ENCODE measurements at places on chromosomes 16 and 17. TPM values are rescaled to one million over a fixed set of nuclear protein-coding genes. Genes with fewer than 3 reads are reported as not detected.
A peak's percentile ranks its signal among the peaks of the same experiment; 100 is the strongest.

GRCh38 chr17:62162898-62163297 lies 97.8 kb upstream of the MED13 start:
- no peak for DNase-seq

DNA sequence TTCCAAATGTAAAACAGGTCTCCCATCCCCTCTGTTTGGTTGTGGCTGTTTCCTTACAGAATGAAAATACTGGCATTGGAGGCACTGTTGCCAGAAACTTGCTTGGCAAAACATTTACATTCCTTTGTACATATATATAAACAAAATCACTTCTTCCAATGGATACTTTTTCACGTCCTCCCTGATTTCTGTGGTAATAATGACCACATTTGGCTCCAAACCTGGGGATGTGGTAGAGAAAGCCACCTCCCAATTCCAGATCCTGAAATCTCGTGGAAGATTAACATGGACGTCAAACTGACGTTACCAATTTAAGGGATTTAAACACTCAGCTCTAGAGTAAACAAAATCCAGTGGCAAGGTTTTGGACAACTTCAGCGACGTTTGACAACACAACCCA lies 370.8 kb upstream of the ZFHX3 start:
- no peak for DNase-seq

Gene AGRP
- total RNA-seq: not detected

- no peak for DNase-seq
Observed at GRCh38 chr16:59039066-59039720, 305.1 kb upstream of the GOT2 start.

Gene TBC1D3B
- total RNA-seq: 9.1 TPM

GRCh38 chr17:49984776-49985175 lies 10.2 kb downstream of the DLX3 start:
- DNase-seq: no peak

Gene TMEM238L
- total RNA-seq: not detected

GRCh38 chr17:83058266-83058798 lies 21.1 kb upstream of the METRNL start:
- DNase-seq: no peak

Gene NOG
- total RNA-seq: not detected

Gene VTN
- total RNA-seq: 0.31 TPM

Gene PIK3R5
- total RNA-seq: 33.6 TPM

GRCh38 chr17:64036198-64036922 lies 15.9 kb upstream of the ICAM2 start:
- no peak for DNase-seq

DNA sequence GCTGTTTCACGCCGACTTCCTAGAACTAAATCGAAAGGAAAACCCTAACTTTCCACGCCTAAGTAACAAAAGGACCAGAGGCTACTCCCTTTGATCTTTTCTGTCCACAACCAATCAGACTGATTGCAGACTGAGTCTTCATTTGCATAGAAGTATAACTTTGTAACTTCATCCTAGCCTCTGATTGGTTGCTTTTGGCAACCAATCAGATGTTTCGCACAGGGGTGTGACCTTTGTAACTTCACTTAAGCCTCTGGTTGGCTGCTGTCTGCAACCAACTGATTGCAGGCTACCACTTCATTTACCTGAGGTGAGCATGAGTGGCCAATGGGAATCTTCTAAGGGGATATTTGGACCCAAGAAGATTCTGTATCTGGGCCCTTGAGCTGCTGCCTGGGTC lies 17.4 kb upstream of the ICAM2 start:
- no peak for DNase-seq

Gene SLC9A5
- 5.1 TPM for total RNA-seq

Gene C16orf74
- 0.17 TPM for total RNA-seq

DNA sequence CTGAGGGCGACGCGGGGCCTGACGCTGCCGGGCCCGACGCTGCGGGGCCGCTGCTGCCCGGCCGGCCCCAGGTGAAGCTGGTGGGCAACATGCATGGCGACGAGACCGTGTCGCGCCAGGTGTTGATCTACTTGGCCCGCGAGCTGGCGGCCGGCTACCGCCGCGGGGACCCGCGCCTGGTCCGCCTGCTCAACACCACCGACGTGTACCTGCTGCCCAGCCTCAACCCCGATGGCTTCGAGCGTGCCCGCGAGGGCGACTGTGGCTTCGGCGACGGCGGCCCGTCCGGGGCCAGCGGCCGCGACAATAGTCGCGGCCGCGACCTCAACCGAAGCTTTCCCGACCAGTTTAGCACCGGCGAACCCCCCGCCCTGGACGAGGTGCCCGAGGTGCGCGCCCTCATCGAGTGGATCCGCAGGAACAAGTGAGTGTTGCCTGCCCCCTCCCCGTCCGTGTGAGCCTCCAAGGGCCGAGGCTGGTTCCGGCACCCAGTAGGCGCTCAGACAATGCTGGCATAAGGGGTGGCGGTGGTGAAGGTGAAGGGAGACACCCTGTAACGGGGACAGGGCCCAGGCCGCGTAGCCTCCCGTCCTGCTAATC lies 676 bp downstream of the CPD start:
- DNase-seq: peak; percentile 5

Gene EXOC3L1
- 0.34 TPM for total RNA-seq

- no peak for DNase-seq
Observed at GRCh38 chr17:72434581-72434980, 313.8 kb downstream of the SOX9 start.

Gene RGS9
- 1.8 TPM for total RNA-seq

DNA sequence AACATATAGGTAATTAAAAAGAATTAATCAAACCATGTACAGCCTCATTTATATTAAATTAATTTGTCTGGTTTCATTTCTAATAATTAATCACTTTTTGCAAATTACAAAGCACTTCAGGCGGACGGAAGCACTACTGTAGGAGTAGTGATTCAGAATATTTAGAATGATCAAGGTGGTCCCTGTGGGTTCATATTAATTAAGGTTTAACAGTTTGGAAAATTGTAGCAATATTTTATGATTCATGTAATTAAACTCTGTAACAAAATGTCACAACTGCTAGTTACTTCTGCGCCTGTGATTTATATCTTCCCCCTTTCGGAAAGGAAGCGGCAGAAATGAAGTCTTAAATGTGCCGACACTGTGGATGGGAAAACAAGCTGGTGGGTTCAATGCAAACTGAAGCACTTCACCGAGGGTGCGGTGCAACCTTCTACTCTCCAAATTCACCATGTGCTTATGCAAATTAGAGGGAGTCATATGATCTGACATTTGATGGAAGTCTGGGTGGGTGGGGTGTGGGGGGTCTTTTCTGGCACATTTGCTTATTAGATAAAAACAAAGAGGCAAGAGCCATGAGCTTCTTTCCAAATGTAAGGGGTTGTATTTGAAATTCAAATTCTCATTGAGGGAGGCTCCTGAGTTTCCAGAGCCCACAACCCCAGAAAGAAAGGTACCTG lies 679.4 kb downstream of the TOX3 start:
- no peak for DNase-seq

DNA sequence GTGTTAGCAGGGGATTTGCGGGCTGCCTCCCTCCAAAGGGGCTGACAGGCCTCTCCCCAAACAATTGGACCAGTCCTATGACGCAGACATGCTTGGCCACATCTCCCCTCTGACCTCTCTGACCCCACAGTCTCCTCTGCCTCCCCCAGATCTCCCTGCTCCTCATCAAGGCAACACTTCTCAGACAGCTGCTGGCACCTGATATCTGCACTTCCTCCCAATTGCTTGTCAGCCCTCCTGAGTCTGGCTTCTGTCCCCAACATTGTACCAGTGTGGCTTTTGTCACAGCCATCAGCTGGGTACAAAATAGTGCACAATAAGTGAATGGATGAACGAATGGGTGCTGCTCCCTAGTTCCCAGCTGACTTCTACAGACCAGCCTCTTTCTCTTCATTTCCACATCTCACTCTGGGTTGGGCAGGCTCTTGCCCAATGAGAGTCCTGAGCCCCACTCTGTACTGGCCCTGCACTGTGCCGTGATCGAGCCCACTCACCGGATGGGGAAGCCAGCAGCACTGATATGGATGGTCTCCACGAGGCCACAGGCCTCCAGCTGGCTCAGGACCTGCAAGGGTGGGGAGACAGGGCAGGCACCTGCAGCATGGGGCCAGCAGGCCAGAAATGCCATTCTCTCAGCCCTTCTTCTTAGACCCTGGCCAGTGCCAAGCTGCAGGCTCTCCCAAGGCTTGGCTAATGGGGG lies 17.1 kb downstream of the ZNHIT3 start:
- DNase-seq: no peak

DNA sequence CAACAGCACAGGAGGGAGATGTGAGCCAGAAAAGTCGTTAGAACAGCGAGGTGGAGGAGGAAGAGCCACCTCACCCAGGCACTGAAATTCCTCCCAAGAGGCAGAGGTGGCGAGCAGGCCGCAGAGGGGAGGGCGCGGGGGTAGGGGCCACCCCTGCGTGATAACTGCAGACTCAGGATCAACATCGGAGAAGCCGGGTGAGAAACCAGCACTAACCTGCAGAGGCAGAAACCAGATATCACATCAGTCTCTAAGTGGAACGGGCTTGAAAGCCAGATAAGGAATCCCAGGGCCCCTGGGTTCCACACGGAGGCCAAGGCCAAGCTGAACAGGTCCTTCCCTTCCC lies 39.4 kb upstream of the ZC3H18 start:
- no peak for DNase-seq

- no peak for DNase-seq
Observed at GRCh38 chr17:75476271-75476671, 19.8 kb downstream of the TMEM94 start.

GRCh38 chr17:81831957-81832607 lies 1.0 kb downstream of the MCRIP1 start:
- DNase-seq: peak; percentile 21

- no peak for DNase-seq
Observed at GRCh38 chr17:72590882-72591281, 470.1 kb downstream of the SOX9 start.

Gene CFAP52
- total RNA-seq: not detected

Gene BEAN1
- total RNA-seq: not detected

DNA sequence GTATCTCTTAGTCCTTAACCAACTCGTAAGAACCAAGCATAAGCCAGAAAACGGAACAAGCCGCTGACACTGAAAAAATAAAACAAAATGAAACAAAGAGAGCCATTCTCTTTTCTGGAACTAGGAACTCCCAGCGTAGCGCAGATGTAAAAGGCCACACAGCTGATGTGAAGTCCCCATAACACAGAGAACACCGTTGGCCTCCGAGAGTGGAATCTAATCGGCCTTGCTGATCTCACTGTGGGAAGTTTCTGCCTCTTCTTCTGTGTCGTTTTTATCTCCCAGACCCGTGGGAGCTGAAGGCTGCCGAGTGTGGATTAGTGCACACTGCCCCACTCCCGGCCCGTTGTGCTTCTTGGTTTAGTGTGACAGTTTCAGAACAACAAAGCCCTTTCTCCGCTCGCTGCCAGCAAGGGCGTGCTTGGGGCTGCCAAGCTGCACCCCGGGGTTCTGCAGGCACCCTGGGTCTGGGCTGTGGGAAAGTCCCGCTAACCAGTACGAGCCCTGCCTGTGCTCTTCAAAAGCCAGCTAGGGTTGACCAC lies 21.7 kb downstream of the TTYH2 start:
- DNase-seq: no peak

Gene PRMT7
- total RNA-seq: 80.6 TPM

- DNase-seq: peak; percentile 22
Observed at GRCh38 chr17:29176558-29177351, 3.4 kb downstream of the MYO18A start.

DNA sequence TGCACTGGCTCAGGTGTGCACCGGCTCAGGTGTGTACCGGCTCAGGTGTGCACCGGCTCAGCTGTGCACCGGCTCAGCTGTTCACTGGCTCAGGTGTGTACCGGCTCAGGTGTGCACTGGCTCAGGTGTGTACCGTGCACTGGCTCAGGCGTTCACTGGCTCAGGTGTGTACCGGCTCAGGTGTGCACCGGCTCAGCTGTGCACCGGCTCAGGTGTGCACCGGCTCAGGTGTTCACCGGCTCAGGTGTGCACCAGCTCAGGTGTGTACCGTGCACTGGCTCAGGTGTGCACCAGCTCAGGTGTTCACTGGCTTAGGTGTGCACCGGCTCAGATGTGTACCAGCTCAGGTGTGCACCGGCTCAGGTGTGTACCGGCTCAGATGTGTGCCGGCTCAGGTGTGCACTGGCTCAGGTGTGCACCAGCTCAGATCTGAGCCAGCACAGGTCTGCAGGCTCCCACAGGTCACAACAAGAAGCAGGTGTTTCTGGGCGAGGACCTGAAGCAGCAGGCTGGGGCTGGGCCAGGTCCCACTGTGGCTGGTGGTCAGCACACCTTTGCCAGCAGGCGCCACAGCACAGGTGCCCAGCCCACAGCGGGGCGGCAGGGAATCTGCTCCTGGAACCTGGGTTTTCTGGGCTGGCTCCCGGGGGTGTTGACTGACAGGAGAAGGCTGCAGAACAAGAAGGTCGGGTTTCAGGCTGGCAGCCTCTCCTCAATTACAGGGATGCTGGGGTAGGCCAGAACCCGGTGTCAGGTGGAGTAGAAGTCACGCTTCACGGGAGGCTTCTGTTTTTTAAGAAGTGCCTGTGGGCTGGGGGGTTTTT lies 17.2 kb downstream of the METRNL start:
- DNase-seq: no peak

Gene TP53TG3C
- total RNA-seq: not detected

GRCh38 chr17:39800540-39800939 lies 62.8 kb downstream of the GRB7 start:
- DNase-seq: peak; percentile 54

Gene IL4R
- total RNA-seq: 320 TPM

GRCh38 chr16:4891097-4891885 lies 44.0 kb downstream of the UBN1 start:
- DNase-seq: no peak

DNA sequence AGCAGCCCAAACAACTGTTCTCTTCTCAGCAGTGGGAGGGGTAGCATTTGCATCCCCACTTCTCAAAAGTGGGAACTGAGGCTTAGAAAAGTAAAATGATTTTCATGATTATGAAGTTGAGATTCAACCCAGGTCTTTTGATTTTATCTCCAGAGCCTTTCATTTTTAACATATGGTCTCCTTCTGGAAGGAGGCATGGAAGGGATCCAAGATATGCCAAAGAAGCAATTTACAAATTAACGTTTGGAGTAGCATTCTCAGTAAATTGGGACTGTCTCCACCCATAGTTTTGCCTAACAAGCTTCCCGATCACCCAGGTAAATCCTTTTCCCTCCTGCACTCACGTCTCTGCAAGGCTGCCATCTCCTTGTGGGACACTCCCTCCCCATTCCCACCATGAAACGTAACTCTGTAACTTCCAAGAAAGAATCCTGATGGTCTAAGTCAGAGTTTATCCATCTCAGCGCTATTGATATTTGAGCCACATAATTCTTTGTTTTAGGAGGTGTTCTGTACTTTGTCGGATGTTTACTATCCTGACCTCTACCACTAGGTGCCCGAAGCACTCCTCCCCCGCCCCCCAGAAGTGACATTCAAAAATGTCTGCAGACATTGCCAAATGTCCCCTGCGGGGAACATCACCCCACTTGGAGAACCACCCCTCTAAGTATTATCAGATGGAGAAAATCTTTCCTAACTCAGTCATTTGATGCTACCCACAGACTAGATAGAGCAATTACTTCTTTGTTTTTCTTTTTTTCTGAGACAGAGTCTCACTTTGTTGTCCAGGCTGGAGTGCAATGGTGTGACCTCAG lies 32.9 kb upstream of the NFAT5 start:
- DNase-seq: no peak

All from activated T-helper 1 cell treated with anti-CD3 and anti-CD28 coated beads, Interleukin-12 subunit alpha, Interleukin-12 subunit beta, Interleukin-2, Interleukin-4 antibody, amounts not matched to agents 30 ng/mL and 10 ng/mL and 1 ng/mL, durations not matched to agents 14 hours and 24 hours and 36 hours (primary cell).